NCI-H526 treated with DMSO at 0.1 percent for 48 hours (cell line): ENCODE measurements at places on chromosomes 5 and 9.

GRCh38 chr5:121962347-121962670, 534 bp downstream of the SRFBP1 start:
- no peak for DNase-seq

DNA sequence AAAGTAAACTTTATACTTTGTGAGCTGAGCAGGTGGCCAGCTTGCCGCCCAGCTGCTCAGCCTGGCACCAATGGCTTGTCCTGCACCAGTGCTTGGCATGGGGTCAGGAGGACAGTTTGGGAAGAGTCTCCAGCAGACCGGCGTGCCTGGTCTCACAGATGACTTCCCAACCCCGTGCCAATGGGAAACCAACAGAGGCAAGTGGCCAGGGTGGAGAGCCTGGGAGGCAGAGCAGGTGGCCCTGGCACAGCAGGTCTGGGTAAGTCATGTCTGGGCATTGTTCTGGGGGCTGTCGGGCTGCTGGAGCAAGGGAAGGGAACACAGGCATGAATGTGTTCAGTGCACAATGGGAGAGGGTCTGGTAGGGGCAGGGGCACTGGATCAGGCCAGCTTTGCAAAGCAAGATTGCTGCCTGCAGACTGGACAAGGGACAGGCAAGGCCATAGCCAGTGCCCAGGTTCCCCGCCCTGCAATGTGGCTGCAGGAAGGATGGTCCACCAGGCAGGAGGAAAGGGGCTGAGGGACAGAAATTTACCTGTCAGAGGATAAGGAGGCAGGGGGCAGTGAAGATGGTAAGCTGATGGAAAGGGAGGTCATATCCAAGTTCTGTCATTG, 76.2 kb upstream of the ALDH1B1 start:
- DNase-seq, result no peak

- no peak for DNase-seq
Measured at GRCh38 chr5:128121651-128122050, 38.1 kb downstream of the SLC12A2 start.

- DNase-seq, result no peak
Measured at GRCh38 chr9:100087218-100087617, 11.6 kb downstream of the ERP44 start.

- no peak for DNase-seq
Measured at GRCh38 chr9:134698587-134699342, 57.2 kb downstream of the COL5A1 start.

- DNase-seq, result no peak
Measured at GRCh38 chr9:128526720-128527119, 22.2 kb downstream of the GLE1 start.

DNA sequence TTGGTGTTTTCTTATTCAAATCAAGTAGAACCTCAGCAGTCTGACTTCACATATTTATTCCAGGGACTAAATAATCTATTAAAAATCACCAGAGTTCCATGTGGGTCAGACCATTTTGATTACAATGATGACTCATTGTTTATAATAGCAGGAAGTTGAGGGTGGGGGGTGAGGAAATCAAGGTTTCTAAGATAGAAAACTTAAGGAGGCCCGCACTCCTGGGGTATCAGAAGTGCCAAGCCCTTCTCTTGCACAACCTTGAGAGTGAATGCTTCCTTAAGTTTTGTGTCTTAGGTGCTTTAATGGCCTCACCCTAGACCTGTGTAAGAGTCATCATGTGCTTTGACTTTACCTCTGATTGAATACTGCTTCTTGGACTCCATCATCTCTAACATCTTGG, 31.9 kb upstream of the NPR3 start:
- DNase-seq, result no peak

GRCh38 chr9:118635416-118635815, 733.8 kb downstream of the BRINP1 start:
- no peak for DNase-seq

GRCh38 chr5:154351566-154351965, 94.2 kb upstream of the SAP30L start:
- no peak for DNase-seq

DNA sequence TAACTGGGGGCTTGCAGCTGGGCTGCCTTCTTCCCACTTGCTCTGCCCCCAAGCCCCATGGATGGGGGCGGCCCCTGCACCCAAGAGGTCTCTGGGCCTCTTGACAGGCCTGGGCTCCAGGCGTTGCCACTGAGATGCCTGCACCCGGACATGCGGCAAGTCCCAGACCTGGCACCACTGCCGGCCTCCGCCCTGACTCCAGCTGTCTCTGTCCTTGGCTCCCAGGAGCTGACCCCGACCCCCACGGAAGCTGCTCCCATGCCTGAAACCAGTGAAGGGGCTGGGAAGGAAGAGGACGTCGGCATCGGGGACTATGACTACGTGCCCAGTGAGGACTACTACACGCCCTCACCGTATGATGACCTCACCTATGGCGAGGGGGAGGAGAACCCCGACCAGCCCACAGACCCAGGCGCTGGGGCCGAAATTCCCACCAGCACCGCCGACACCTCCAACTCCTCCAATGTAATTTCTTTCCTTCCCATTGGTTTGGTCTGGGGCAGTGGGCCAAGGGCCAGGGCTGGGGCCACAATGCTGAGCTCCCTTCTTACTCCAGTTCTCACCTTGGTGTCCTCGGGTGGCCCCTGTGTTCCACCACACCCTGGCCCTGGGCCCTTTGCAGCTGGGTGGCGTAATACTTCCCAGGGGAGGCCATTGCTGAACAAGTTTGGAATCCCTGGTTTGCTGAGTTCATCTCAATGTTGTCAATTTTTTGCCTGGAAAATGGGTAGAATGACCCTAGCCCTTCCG, 88.6 kb downstream of the COL5A1 start:
- no peak for DNase-seq

DNA sequence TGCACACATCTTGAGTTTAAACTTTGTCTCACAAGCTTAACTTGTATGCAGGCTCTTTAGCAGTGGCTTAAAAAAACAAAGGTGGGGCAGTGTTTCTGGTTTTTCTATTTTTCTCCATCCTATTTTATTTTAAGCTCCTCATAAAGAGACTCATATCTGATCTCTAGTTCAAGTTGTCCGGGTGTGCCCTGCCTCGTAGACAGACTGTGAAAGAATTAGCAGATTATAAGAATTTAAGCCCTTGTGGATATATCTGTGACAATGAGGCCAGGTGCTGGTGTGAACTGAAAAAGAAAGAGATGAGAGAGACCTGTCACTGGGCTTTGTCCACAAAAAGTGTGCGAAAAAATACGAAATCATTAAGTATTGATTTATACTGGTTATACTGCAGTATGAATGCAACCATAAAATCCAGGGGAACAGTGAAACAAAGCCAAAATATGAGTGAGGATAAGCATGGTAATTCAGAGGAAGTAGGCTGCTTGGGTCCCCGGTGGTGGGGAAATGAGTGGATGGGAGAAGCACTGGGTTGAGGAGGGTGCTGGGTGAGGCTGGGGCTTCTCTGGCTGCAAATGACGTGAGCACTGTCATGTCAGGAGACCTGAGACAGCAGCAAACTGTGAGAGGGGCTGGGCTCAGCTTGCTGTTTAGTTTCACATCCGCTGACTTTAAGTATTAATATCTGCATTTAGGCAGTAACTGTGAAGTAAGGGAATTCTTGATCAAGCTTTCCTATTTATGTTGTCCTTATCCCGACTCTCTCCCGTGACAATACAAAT, 179.7 kb upstream of the ANKRD55 start:
- DNase-seq, result no peak

DNA sequence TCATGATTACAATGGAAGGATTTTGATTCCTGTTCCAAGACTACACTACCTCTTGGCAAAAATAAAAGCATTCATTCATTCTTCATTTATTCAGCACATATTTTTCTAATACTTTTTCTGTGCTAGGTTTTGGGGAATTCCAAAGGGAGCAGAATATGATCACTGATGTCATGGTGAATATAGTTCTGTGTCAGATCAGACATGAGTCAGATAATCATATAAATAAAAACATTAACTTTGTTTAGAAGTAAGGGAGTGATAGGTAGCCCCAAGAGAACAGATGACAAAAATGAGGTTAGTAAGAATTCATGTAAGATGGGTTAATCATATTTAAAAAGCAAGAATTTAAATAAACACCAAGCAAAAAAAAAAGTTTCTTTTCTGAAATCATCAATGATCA, 94.1 kb upstream of the RANBP6 start:
- DNase-seq, result no peak

- DNase-seq, result no peak
Measured at GRCh38 chr9:31745886-31746285, 638.6 kb upstream of the ACO1 start.

DNA sequence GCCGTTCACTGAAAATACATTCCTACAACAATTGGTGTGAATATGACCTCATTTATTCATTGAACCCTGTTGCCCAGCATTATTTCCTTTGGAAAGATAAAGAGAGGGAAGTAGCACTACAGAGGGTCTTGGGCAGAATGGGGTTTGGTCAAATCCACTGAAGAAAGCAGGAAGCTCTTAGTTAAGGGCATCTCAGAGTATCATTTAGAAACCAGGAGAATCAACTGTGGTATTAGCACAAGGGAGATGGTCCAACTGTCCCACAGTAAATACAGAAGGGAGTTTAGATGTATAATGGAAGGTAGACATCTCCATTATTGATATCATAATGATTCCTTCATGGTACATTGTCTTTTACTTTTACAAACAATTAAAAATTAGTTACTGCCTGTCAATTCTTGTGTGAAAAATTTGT, 47.1 kb downstream of the LIX1 start:
- DNase-seq, result no peak

- DNase-seq, result no peak
Measured at GRCh38 chr9:38673399-38674193, 46.3 kb downstream of the FAM240B start.

DNA sequence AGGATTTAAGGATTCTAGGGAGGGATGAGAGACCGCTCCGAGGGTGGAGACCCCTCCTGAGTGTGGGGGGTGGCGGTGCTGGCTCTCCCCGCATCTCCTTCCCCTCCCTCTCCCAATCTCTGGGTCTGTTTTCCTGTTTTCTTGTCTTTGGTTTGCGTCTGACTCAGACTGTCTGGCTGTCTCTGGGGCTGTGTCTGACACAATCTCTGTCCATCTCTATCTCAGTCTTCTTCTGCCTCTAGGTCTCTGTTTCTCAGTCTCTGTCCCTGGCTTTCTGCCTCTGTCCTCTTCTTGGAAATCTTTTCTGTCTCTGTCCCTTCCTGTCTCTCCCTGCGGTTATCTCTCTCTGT, 196 bp upstream of the GRM6 start:
- DNase-seq, result no peak

GRCh38 chr9:7300484-7300883, 499.1 kb downstream of the DMAC1 start:
- DNase-seq, result no peak

- no peak for DNase-seq
Measured at GRCh38 chr9:79684711-79685575, 113.2 kb downstream of the TLE4 start.

DNA sequence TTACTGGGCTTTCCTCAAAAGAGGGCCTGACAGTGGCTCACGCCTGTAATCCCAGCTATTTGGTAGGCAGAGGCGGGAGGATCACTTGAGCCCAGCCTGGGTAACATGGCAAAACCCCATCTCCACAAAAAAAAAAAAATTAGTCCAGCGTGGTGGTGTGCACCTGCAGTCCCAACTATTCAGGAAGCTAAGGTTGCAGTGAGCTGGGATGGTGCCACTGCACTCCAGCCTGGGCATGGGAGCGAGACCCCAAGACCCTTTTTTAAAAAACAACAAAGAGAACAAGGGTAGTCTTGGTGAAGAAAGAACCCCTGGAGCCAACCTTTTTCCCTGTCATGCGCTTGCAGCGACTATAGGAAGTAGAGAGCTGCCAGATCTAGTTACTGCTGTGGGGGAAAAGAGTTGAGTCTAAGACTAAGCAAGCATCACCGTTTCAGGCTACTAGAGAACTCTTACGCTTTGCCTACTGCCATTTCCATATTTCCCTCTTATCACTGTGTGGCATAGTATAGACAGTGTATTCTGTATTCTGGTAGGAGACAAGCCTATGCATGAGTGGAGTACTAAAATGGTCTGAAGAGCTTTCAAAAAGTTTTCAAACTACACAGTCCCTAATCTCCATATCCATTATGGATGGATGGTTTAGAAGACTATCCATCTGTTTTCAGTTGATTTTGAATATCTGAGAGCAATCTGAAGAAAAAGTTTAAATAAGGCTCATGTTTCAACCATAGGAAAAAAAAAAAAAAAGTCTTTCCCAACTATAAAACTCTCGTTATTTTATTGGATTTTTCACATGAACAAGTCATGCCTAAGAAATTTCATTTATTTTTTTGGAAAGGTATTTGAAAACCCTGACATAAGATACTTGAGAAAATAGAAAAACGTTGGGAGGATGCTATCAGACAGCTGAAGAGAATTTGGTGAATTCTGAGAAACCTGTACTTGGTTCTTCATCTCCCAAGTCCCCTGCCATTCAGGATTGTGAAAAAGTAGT, 2.6 kb downstream of the C9orf40 start:
- DNase-seq, result peak; percentile 30

- no peak for DNase-seq
Measured at GRCh38 chr5:166401391-166401790, 1890.1 kb upstream of the WWC1 start.

- DNase-seq, result no peak
Measured at GRCh38 chr5:137119321-137119720, 379.8 kb downstream of the SPOCK1 start.

GRCh38 chr9:29439961-29440360, 1866.7 kb upstream of the C9orf72 start:
- DNase-seq, result no peak

DNA sequence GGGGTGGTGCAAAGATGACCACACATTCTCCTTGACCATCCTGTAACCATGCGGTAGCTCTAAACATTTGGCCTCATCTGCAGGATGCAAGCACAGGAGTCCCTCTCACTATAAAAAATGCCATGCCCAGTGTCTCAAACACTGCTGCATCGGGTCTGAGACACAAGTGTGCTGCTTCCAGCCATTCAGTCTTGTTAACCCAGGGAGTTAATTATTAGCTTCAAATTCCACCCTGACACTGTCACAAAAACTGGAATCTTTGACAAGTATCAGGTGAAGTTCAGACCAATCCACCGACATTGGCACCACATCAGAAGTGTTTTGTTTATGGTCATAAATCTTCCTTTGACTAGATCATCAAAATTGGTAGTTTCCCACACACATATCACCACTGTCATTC, 119.1 kb upstream of the RASEF start:
- DNase-seq, result no peak

- DNase-seq, result no peak
Measured at GRCh38 chr9:132694144-132694543, 23.9 kb downstream of the GTF3C4 start.

DNA sequence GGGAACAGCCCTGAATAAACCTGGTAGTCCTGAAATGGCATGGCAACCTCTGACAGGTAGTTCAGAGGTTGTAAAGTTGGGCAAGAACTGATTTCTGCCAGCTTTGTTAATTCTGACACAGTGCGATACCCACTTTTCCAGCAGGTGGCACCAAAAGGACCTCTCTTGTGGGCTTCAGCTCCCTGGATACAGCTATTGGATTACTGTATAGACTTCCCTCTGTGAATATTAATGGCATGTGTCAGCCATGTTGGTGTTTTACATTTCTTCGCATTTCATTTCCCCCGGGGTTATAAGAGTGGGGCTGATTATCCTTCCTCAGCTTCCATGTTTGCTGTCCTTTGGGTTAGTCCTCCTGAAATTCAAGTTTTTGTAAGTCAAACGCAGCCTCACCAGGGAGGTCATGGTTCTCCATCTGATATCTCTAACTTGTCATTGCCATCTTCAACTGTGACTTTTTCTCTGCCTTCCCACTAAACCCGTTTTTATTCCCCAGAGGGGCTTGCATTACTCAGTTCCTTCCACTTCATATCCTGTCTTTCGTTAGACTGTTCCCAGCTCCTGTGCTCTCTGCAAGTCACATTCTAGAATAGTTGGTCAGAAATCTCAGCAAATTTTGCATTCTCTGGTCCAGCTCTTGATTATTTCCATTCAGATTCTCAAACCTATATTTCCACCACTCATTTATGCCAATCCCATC, 135.6 kb downstream of the LIFR start:
- DNase-seq, result peak; percentile 23

GRCh38 chr9:10252174-10252573, 360.6 kb downstream of the PTPRD start:
- DNase-seq, result no peak
